ENCODE measurements at places on chromosomes 13 and 19. TPM values are rescaled to one million over a fixed set of nuclear protein-coding genes. Genes with fewer than 3 reads are reported as not detected.

DNA sequence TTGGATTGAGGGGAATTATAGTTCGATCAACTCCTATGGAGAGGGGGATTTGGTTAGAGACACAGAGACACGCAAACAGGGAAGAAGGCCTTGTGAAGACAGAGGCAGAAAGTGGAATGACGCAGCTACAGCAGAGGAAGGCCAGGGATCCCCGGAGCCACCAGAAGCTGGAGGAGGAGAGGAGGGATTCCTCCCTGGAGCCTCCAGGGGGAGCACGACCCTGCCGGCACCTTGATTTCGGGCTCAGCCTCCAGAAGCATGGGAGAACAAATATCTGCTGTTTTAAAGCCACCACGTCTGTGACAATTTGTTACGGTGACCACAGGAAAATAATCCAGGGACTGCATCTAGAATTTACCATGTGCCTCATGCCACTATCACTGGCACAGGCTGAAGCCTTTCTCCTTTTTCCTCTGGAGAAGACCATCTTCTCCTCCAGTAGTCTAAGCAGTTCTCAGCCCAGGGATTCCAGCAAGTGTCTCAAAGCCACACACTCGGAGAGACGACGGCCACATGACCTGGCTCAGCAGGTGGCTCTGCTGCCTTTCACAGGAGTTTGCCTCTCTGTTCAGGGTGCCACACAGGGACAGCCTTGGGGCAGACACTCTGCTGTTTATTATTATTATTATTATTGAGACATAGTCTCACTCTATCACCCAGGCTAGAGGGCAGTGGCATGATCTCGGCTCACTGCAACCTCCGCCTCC, 39.9 kb upstream of the CCNE1 start:
- peak; percentile 91 for DNase-seq

The CGB8 gene
- not detected for total RNA-seq

The CFD gene
- total RNA-seq: 1.5 TPM

The ZNF83 gene
- total RNA-seq: 16.5 TPM

- DNase-seq: peak; percentile 38
Measured at GRCh38 chr19:287381-287871, 3.8 kb downstream of the PLPP2 start.

DNA sequence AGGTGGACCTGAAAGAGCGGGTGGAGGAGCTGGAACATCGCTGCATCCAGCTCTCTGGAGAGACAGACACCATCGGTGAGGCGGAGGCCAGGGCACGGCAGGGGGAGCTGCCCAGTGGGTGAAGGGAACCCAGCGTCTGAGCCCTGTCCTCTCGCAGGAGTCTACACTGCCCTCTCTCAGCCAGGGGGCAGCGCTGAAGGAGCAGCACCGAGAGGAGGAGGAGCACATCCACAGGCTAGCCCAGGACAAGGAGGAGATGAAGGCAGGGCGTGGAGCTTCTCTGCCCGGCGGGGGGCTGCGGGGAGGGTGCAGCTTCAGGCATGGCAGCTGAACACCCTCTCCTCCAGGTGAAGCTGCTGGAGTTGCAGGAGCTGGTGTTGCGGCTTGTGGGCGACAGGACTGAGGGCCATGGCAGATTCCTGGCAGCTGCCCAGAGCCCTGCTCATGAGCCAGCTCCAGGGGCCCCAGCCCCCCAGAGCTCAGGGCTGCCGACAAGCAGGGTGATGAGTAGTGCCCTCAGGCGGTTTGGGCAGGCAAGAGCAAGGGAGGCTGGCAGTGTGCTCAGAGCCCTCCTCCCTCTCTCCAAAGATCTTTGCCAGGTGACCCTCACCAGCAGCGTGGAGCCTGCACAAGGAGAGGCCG, 31.4 kb upstream of the ZNF492 start:
- no peak for DNase-seq

The SULT2A1 gene
- not detected for total RNA-seq

The LMTK3 gene
- 3.0 TPM for total RNA-seq

DNA sequence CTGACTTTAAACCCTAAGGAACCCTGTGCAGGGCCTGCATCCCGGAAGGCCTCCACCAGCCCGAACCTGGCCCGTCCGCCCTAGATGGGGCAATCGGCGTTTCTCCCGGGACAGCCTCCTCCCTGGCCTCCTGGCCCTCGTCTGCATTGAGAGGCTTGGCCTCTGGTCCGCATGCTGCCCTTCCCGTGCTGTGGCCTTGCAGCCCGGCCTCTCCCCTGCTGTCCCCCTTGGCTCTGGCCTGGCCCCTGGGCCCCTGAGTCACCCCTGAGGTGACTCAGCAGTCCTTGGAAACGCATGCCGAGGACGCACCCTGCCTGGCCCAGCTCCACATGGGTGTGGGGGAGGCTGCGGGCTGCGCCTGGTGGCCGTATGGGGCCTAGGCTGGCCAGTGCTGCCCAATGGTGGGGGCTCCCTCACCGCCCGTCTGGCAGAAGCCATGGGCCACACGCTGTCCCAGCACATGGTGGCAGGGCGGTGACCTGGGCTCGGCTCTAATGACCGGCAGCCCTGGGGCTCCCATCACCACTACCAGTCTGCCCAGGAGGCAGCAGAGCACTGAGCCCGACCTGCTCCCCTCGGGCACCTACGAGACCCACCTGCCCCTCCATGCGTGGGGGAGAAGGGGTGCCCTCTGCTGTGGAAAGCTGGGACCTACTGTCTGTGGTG, 25.7 kb downstream of the SH3GL1 start:
- DNase-seq: peak; percentile 56

The DACH1 gene
- 0.28 TPM for total RNA-seq

DNA sequence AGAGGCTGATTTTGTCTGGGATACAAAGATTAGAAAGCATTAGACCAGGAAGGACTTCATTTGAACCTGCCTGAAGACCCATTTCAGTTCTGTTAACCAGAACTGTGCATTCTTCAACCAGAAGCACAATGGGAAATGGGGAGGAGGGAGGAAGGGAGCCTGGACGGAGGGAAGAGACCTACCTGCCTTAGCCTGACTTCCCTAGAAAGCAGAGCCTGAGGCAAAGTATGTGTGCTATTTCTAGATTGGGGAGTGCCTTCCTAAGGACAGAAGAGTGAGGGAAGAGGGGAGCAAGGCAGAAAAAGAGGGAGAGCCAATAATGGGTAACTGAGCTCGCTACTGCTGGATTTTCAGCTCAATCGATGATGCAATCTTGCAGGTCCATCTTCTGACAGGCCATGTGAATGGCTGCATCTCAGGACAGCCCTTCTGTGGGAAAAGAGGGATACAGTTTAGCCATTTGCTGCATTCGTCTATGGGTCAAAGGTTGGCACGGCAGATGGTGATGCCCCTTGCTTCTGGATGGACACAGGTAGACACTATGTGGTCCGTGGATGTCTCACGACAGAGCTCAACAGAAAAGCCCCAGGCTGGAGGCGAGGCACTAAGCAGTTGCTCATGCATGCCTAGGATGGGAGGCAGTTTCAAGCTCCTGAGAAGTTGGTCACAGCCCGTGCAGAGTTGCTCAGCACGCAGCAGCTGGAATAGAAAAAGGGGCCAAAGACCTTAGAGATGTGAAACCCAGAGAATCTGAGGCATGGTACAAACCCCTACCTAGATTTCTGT, 78.8 kb upstream of the UBL3 start:
- DNase-seq: no peak

GRCh38 chr13:106151056-106151699, 384.3 kb downstream of the EFNB2 start:
- peak; percentile 18 for DNase-seq

DNA sequence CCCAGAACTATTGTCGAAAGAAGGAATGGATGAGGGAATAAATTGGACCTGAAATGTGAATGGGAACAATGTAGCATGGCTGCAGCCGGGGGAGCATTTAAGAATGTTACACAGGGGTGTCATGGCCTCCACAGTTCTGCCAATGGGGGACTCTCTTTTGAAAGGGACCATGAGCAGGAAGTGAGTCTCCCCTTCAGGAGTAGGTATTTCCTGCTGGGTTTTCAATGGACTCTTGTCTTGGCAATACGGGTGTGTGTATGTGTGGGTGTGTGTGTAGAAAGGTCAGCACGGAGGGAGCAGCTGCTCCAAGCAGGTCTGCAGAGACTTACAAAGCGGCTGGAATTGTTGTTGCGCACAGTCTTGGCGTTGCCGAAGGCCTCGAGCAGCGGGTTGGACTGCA, 24.4 kb downstream of the MYO1F start:
- DNase-seq: peak; percentile 92

DNA sequence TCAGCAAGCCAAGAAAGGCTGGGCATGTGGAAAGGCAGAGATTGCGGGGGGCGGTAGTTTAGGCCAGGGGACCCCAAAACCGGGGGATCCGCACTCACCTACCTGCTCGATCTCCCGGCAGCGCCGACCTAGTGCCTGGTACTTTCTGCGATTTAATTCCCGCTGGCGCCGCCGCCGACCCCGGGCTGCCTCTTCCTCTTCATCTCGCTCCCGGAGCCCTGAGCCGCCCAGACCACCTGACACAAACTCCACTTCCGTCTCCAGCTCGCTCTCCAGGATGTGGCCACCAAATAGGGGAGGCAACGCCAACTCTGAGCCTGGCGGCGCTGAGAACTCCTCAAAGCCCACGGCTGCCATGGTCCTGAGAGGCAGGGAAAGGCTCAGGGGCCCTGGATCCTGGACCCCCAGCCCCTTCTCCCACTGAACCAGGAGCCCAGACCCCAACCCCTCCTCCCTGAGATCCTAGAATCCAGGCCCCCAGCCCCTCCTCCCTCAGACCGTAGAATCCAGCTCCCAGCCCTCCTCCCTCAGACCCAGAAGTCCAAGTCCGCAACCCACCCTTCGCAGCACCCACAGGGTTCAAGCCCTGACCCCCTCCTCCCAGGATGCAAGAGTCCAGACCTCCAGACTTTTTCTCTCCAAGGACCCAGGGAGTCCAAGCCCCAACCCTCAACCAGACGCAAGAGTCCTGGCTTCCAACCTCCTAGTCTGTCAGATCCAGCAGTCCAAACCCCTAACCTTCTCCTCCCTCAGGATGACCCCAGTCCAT, 933 bp downstream of the TFPT start:
- DNase-seq: peak; percentile 71

DNA sequence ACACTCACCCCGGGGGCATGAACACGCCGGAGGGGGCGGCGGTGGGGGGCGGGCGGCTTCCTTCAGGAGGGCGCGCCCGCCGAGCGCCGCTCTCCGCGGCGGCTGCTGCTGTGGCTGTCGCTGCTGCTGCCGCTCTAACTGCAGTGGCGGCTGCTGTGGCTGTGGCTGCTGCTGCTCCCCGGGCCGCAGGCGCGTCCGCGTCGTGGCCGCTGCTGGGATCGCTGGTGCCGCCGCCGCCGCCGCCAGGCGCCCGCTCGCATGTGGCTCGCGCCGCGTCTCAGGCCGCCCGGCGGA, at the start of gene BBC3:
BBC3 (minus strand) TSS at position 279 of the 294 bp plus-strand sequence. CDS start 2,768 bp downstream, outside the sequence.
- DNase-seq: no peak

DNA sequence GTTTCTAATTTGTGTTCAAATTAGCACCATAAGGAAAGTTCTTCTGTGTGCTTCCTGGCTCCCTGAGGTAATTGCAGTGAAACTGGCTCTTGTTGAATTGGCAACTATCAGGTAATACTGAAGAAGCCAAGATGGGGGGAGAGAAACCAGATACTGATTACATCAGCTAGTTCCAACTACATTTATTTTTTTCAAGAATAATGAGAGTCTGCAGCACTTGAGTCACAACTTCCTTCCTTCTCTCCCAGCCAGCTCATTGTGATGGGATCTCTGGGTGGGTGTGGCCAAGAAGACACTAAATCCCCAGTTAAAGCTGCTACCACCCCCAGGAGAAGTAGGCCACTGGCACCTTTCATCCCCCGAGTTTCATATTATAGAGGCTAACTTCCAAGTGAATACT, 100.7 kb upstream of the RXFP2 start:
- no peak for DNase-seq

- DNase-seq: no peak
Measured at GRCh38 chr13:79112016-79112415, 294.0 kb downstream of the RBM26 start.

DNA sequence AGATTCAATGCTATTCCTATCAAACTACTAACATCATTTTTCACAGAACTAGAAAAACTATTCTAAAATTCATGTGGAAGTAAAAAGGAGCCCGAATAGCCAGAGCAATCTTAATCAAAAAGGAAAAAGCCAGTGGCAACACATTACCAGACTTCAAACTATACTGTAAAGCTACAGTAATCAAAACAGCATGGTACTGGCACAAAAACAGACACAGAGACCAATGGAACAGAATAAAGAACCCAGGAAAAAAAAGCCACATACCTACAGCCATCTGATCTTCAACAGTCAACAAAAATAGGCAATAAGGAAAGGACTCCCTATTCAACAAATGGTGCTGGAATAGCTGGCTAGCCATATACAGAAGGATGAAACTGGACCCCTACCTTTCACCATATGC, 10.4 kb upstream of the SOHLH2 start:
- DNase-seq: no peak

DNA sequence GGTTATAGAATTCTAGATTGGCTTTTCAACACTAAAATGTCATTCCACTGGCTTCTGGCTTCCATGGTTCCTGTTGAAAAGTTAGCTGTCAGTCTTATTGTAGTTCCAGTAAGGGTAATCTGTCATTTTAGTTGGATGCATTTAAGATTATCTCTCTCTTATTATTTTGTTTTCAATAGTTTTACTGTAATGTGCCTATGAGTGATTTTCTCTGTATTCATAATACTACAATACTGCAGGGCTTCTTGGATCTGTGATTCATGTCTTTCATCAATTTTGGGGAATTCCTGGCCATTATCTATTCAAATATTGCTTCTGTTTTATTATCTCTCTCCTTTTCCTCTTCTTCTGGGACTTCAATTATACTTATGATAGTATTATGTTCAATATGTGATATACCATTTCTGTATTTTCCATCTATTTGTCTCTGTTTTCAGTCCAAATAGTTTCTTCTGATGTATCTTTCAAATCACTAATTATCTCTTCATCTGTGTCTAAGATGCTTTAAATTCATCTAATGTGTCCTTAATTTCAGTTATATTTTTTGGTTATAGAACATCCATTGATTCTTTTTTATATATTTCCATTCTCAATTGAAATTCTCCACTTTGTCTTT, 101.5 kb downstream of the KCTD15 start:
- DNase-seq: no peak

The GARIN5A gene
- 4.5 TPM for total RNA-seq

The SEMA6B gene
- total RNA-seq: 43.0 TPM

The ZNF724 gene
- 46.8 TPM for total RNA-seq

DNA sequence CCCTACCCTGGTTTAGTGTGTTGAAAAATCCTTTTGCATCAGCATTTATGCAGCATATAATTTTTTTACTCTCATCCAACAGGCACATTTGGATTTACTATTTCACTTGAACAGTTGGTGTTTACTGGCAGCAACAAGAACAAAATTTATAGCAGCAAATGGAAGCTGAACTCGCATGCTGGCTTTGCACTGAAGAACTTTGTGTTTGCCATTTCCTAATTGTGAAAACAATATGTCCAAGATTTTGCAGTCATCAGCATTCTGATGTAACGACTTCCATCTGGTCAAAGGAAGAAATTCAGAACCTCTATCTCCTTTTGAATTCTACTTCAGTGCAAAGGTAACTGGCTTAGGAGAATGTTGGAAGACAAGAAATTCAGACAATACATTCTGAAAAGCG, 131.0 kb downstream of the DLEU7 start:
- no peak for DNase-seq
